ENCODE measurements at places on chromosomes 13 and 19. TPM values are rescaled to one million over a fixed set of nuclear protein-coding genes. Genes with fewer than 3 reads are reported as not detected.

ZNF8 gene
- total RNA-seq = 5.2 TPM

SAFB2 gene
- 32.8 TPM for total RNA-seq

SIGLECL1 gene
- total RNA-seq = not detected

DAPK3 gene
- total RNA-seq = 61.9 TPM

MBD3L3 gene
- total RNA-seq = not detected

GPR183 gene
- total RNA-seq = not detected

KLF12 gene
- 6.6 TPM for total RNA-seq

SYNGR4 gene
- not detected for total RNA-seq

R3HDM4 gene
- 55.4 TPM for total RNA-seq

SGCG gene
- not detected for total RNA-seq

All from foreskin keratinocyte (primary cell).